ENCODE measurements at places on chromosomes 12 and 14.

DNA sequence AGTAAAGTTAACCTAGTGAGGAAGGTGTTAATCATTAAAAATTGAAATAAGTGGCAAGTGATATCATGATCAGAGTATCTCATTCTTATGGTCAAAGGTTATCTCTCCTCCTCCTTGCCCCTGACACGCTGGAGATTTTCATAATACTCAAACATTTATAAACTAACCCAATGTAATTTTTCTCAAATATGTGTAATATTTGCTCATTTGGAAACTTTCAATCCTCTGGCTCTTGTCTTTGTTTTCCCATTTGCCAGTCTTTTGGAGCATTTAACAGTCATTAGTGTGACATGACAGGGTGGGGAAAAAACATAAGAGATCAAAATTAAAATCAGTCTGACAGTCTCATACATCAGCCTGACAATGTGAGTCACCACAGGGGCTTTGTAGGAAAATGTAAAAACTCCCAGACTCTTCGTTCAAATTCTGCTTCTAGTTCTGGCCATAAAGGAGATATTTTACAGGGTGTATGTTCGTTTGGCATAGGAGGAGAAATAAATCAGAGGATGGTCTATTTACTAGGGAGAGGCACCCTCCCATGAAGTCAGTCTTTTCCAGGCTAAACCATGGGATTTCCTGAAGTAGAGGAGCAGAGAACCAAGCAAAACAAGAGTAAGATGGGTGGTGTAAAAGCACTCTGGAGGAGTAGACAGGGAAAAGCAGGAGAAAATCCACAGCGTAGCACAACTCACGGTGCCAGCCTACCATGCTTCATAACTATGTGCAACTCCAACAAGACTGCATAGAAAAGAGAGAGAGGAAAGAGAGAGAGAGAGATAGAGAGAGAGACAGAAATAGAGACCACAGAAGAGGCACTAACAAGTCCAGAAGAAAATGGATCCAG is 369.2 kb upstream of the PDE3A start:
- no peak for DNase-seq

- no peak for DNase-seq
Measured at GRCh38 chr12:7439579-7440505, 4.1 kb downstream of the CD163L1 start.

- no peak for DNase-seq
Measured at GRCh38 chr12:977156-977555, 13.9 kb upstream of the ERC1 start.

DNA sequence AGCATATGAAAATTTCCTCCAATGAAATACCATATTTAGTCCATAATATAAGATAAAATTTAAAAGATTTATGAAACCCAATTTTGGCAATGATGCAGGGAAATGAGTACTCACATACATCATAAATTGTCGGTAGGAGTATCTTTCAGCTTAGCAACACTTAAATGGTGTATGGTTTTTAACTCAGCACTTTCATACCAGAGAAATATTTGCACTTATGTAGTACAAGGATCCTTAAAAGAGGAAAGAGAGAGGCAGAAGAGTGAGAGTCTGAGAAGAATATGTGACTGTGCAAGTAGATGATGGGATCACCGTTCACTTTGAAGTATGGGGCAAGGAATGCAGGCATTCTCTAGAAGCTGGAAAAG is 379.3 kb upstream of the DCN start:
- no peak for DNase-seq

DNA sequence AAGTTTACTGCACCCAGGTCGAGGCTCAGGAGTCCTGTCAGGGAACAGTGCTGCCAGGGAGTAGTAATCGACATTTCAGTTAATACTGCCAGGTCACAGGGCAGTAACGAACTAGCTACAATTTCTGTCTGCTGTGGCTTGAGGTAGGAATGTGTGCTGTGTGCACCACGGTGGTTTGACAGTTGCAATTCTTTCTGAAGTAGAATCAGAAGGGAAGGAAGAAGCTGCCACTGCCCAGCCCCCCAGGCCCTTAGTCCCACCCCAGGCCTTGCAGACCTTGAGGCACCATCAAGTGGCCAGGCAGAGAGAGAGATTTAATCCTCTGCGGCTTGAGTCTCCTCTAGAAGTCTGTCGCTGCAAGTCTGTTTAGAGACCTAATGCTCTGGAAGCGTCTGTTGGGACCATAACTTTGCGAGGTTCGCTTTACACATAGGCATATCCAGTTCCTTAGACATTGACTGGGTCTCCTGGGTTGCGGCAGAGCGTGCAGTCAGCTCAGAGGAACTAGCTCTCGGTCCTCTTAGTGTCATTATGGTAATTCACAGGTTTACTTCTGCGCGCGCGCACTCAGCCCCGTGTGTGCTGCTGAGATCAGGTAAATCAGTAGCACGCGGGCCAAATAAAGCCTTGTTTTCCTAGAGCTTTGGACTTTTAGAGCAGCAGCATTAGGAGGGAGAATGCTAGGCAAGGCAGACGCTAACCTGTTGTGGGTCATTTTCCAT is 9.8 kb downstream of the NKX2-1 start:
- no peak for DNase-seq

DNA sequence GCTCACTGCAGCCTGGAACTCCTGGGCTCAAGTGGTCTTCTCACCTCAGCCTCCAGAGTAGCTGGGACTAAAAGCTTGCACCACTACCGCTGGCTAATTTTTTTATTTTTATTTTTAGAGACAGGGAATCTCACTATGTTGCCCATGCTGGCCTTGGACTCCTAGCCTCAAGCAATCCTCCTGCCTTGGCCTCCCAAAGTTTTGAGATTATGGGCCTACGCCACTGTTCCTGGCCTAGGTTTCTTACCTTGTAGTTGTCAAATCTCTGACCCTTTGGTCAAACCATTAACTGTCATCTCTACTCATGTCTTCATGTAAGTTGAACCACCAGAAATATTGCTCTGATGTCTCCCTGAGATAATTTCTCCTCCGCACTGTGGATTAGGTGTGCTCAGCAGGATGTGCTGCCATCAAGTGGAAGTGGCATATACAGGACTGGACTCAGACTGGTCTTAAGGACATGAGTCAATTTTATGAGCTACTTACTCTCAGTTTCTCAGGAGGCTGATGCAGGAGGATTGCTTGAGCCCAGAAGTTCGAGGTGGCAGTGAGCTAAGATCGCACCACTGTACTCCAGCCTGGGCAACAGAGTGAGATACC is 28.5 kb downstream of the ACTR6 start:
- no peak for DNase-seq

DNA sequence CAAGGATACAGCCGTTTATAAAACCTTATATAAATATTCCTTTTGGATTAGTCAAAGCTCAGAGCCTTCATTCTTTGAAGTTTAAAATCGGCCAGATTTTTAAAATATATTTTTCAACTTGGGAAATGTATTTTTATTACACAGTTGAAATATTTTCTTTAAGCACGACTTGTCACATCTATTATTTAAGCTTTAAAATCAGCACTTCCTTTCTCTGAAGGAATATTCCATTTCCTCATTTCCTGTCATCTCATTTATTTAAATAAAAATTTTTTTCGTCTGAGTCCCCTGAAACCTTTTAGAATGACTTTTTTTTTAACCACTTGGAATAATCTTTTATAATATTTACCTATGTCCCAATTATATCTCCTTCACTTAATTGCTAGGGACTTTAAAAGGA is 107.5 kb upstream of the PDE3A start:
- no peak for DNase-seq

GRCh38 chr14:21098892-21099595 is 589 bp upstream of the ZNF219 start:
- no peak for DNase-seq

GRCh38 chr14:95359994-95360826 is 40.5 kb upstream of the CLMN start:
- no peak for DNase-seq

GRCh38 chr14:50668826-50669143 is 679 bp upstream of the SAV1 start:
- no peak for DNase-seq

- DNase-seq = no peak
Measured at GRCh38 chr12:102317155-102317554, 119.5 kb upstream of the PMCH start.

DNA sequence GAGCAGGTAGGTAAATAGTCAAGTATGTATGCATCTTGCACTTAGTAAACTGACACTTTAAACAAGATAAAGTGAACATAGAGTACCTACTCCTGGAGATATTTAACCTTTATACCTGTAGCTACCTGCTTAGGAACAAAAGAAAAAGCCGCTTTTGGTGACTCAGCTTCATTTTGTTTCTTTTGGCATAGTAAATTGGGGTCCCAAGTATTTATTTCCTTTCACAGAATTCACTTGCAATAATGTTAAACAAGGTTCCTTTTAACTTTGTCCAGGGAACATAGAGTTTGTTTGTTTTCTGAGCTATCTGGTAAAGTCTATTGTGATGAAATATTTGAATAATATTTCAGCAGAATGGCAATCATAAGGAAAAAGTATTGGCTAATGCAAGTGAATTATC is 20.0 kb downstream of the SLCO1B3 start:
- DNase-seq = no peak

DNA sequence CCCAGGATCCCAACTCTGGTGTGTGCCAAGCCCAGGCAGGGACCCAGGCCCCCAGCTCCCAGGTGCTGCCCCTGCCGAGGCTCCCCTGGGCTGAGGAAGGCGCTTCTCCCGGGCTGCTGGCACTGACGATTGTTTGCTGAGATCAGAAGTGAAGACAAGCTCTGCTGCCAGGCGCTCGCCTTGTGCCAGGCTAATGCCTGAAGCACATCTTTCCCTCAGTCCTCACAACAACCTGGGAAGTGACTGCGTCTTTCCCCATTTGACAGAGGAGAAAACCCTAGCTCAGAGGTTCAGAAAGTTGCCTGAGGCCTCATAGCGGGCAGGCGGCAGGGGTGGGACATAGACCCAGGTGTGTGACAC is 36.8 kb downstream of the ANKRD9 start:
- DNase-seq = no peak

GRCh38 chr14:71166180-71166837 is 259.1 kb downstream of the PCNX1 start:
- no peak for DNase-seq

GRCh38 chr14:56310643-56311042 is 192.4 kb downstream of the PELI2 start:
- no peak for DNase-seq

DNA sequence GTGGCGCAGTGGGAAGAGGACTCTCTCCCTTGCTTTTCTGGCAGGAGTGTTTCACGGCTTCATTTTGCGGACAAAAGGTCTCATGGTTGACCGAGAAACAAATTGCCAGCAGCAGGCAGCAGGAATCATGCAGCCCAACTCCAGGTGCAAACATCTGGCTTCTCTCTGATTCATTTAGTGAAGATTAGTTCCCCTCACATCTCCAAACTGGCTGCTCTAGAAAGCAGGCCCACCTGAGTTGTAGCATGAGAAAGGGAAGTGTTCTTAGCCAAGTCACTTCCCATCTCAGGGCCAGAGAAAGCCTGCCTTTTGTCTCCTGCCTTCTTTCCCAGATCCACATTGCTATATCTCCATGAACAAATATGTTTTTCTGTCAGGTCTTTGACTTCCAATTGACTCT is 120.8 kb upstream of the CCDC196 start:
- DNase-seq = no peak

DNA sequence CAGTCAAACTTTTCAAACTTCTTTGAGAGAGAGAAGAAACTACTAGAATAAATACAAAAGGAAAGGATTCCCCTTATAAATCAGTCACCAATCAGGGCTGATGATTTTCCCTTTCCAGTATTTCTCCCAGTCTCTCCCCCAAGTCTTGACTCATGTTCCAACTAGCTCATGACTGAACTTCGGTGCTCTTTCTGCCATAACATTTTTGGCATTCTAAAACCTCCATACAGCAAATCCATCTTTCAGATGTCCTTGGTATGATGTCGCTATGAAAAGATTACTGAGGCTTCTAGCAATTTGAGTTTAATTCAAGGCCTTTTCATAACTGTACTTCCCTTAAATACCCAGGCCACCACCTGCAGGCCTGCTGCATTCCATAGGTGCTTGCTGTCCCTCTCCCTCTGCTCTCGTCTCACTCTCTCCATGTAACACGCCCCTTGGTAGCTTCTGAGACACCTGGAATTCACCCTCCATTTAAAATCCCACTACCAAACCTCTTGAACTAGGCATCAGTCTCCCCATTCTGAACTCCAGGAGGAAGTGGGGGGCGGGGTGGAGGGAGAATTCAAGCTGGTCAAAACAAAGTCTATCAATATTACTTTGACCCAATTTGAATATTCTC is 2.4 kb downstream of the PRKD1 start:
- no peak for DNase-seq

GRCh38 chr12:52903855-52904508 is 894 bp downstream of the KRT8 start:
- no peak for DNase-seq

GRCh38 chr12:9036227-9036626 is 46.9 kb downstream of the KLRG1 start:
- DNase-seq = no peak

DNA sequence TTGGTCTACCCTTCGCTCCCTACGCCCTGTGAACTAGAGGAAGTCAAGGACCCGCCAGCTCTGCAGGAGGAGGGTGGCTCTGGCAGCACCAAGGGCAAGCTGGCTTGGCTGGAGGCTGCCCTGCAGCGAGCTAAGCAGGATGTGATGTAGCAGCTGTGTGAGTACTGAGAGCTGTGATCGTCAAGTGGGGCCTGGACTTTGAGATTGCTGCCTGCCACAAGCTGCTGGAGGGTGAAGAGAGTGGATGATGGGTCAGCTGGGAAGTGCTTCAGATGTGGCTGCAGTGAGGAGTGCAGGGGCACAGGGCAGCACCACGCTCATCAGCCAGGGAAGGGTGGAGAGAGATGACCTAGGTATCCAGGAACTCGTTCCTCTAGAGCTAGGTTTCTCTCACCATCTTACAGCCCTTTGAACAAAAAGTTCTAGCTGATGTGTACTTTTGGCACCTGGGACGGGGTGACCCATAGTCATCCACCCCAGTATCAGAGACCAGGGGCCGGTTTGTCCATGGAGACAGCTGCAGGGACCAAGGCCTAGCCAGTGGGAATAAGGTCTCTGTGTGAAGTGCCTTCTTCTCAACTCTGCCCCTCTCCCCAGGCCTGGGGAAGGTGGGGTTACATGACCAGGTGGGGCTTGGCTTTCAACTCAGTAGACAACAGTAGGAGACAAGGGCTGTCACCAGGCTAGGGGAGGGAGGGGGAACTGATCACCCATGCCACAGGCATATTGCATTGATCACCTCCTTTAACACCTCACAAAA is 3.2 kb downstream of the KRT86 start:
- DNase-seq = no peak

DNA sequence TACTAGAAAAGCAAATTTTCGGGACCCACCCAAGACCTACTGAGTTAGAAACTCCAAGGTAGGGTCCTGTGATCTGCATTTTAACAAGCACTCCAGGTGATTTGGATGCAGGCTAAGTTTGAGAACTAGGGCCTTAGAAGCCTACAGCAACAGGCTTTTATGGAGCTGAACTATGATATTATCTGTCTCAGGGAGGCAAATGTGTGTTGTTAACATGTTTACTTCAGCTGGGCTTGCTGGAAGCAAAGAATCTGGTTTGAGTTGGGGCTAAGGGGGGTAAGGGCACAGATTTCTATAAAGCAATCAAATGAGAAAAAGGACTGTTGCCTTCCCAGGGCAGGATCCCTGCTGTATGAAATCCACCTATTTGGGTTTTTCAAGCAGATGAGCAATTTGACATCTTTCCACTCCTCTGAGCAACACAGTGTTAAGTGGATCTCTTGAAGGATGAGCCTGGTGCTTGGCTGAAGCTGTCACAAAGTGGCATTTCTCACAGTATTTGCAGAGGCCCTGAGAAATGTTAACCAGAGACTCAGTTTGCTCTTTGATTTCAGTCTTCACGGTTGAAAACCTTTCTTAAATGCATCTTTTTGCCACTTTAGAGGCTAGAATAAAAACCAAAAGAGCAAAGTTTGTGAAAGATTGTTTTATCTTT is 36.2 kb upstream of the SOCS2 start:
- no peak for DNase-seq

Data from stimulated activated CD8-positive, alpha-beta memory T cell treated with anti-CD3 and anti-CD28 coated beads, Interleukin-2, amount 100 ng/mL, for 1 hour (primary cell).